ENCODE measurements at places on chromosomes 3 and 15.

DNA sequence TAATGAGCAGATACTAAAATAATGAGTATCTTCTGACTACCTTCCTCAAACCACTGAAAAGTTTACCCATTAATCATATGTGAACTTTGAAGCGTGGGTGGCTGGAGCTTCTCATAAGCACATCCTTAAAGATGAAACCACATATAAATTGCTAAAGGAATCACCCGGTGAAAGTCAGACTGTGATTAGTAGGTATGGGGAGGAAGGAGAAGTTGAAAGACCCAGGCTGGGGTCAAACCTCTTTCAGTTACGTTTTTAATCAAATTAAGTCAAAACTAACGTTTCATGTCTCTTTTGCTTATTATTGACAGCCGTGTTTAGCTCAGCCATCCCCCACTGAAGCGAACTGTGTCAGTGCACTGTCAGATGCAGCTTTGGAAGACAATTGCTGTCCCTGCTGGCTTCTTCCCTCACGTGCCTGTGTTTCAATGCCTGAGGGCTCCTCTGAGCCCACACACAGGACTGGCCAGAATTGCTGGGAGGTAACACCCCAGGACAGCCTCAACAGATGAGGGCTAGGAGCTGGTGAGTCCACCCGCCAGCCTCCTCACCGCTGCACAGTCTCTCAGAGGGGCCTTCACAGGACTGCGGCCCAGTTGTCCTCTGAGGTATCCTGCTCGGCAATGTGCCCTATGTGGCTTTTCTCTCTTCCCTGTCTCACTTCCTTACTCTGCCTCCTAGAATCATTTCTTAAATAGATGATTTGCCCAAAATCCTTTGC is 29.3 kb upstream of the SH3BP5 start:
- no peak for DNase-seq

DNA sequence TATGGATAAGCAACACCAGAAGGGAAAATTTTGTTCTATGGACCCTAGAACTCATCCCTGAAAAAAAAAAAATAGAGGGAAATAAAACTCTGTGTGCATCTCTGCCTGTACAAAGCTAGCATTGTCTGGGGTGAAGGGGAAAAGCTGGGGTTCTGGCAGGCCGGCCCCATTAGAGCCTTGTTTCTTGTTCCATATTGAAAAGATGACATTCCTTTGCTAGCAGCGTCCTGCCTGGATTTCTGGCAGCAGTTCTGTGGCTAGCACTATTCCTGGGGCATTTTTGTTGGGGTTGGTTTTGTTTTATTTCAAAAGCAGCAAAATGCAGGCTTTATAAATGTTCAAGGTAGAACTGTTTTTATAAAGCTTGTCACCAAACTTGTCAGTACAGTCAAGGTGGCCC is 45.2 kb downstream of the RARB start:
- no peak for DNase-seq

DNA sequence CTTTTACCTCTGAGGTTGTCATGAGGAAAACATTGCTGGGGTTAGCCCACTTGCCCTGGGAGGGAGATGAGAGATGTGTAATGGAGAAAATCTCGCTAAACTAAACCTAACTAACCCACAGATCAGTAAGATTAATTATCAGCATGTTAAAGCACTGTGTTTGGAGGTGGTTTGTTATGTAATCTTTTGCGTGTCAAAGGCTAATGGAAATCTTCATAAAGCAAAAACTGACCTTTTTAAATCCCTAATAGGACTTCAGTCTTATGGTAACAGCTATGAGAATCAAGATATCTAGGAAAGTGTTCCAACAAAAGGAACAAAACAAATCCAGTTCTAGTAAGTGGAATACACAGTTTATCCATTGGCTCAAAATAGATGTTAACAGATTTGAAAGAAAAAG is 102.7 kb downstream of the PLOD2 start:
- no peak for DNase-seq

DNA sequence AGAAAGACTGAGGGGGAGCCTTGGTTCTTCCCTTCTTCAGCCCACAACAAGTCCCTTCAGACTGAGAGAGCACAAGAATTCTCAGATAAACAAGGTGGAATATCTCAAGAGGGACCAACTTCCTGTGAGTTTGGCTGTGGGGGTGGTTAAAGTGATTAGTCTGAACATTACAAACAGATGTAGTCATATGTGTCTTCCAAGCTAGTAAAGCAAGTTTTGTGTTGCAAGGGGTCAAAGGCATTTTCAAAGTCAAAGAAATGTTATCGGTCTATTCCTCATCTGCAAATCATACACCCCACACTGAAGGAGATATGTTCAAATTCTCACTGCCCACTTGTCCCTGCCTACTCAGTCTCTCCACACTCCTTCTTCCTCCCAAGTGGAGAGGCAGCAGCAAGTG is 242.5 kb downstream of the FAM43A start:
- DNase-seq, result no peak
